ENCODE measurements at places on chromosomes 16 and 17.
A peak's percentile ranks its signal among the peaks of the same experiment; 100 is the strongest.

- no peak for DNase-seq
Measured at GRCh38 chr16:4207683-4208340, 34.1 kb downstream of the SRL start.

DNA sequence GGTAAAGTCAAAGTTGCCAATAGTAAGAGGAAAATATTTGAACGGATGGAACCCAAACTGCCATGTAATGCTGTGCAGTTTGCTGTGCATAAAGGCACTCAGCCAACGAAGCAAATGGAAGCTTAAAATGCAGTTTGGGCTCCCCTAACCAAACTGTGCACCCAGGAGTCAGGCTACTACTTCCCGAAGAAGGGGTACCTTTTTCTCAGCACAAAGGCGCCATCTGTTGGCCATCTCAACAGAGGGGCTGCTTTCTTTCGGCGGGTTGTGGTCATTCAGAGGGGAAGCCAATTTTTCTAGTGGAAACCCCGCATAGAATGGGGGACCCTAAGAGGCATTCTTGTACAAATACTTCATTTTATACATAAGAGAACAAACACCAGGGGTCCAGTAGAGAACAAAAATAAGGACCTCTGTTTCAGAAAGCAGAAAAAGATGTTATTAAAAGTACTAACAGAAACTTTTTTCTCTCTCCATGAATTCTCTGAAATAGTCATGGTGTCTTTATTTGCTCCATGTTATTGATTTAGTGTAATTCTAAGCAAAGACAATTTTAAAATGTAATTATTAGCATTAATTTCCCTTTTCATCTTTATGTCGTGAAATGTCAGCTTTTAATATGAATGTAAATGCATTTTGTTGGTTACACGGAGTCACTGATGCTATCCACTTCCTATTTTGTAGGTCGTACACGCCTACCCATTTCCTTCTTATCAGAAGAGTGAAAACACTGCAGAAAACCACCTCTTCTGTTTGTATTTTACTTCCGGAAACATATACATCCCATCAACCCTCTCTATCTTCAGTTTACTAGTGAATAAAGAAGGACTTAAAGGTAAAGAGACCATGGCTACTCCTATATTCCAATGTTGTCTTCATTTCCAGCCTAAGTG lies 453.3 kb downstream of the KCNJ2 start:
- DNase-seq, result no peak

- DNase-seq, result no peak
Measured at GRCh38 chr16:50478075-50478772, 70.0 kb upstream of the NKD1 start.

DNA sequence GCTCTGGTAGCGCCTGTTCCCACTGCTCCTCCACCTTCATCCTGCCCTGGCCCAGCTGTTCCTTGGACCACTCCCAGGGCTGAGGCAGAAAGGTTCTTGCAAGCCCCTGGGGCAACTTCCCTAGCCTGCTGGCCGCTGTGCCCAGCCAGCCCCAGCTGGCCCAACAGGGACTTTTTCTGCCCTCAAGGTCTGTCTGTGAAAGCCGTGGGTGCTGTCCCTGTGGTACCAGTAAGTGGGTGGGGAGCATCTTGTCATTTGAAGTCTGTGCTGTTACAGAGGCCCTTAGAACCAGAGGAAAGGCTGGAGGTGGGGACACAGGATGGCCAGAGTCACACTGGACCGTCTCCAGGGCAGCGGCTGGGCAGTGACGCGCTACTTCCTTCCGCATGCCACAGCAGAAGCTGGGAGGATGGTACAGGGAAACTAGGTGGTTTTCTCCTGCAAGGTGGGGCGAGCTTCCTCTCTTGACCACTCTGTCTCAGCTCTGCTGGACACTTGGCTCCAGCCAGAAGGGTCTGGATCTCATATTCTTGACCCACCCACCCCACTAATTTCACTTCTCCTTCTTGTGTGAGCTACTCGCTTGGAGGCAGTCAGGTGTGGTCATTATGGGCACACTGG lies 87.8 kb downstream of the PLCG2 start:
- peak; percentile 9 for DNase-seq

DNA sequence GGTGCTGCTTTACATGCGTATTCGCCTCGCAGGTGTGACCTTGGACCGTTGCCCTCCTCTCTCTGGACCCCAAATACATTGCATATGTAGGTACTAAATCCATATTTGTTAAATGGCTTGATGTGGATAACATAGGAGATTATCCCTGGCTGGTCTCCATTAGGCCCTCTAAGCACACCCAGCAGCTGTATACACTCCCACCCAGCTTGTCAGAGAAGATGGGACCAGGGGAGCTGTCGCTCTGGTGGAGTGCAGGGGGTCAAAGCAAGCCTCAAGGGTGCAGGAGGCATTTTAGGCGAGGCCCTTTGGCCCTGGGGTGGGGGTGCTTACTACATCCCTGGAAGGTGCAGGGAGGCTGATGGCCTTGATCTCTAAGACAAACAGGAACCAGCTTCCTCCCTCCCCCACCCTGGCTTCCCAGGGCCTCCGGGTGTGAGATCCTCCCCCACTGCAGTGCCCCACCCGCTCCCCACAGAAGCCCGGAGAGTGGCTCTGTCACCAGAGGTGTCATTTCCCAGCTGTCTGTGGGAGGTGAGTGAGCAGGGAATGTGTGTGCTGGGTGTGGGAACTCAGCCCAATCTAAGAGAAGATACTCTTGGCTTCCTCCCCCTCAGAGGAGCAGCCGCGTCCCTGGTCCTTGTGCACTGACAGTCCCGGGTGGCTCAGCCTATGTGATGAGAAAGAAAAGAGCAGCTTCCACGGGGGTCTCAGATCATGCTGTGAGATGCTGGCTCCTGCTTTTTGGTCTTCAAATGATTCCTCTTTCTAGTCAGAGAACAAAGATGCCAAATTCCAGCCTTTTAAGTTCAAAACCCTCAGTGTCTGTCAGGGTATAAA lies 1.4 kb upstream of the VAMP2 start:
- DNase-seq, result peak; percentile 75

DNA sequence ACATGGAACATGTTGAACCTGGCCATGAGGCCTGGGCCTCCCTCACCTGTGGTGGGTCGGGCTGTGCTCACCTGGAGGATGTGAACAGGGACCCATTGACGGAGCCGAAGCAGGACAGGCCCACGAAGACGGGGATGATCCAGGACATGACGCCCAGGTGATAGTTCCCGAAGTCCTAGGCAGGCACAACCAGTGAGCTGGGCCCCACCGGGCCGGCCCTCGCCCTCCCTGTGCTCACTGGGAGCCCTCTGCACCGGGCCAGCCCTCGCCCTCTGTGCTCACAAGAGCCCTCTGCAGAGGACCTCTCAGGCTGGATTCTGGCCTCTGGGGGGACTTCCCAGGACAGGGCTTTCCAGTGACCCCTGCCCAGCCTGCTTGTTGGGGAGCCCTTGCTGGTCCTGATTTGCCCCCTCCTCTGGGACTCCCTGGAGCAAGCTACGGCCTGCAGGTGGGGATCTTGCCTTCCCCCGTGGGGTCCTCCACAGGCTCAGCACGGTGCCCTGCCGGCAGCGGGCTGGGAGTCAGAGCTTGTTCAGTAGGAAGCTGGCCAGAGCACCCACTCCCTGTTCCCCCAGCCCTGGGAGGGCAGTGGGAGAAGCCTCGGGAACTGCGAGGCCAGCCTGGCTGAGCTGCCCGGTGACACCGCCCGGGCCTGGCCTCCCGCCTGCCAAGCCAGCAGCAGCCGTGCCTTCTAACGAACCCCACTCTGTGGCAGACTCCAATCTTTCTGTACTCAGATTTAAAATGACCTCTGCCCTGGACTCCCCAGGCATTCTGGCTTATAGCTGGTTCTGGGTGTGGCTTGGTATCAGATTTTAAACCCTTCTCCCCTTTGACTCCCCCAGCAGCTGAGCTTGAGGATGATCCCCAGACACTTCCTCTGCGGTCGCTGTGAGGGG lies 30.4 kb downstream of the SLC7A5 start:
- DNase-seq, result no peak

DNA sequence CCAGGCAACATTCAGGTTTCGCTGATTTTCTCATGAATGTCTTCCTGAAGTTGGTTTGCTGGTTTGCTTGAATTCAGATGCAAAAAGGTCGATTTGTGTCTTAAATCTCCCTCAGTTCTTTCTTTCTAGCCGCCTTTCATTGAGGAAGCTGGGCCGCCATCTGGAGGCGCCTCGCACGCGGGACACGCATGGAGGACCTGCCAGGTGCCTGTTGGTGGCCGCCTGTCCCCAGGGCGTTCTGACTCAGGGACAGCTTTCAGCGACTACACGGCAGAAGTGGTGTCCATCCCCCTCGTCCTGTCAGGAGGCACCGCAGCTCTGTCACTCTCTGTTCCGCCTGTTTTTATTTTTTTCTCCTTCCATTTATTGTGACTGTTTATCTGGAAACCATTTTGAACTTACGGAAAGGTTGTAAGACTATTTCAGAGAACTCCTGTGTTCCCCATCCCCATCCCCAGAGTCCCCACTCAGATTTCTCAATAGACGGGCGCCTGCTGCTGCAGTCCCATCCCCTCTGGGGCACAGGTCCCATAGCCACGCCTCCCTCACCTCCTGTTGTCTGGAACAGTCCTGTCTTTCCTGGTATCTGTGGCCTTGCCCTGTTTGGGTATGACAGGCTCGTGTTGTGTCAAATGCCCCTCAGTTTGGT lies 33.2 kb downstream of the COX4I1 start:
- peak; percentile 62 for DNase-seq

DNA sequence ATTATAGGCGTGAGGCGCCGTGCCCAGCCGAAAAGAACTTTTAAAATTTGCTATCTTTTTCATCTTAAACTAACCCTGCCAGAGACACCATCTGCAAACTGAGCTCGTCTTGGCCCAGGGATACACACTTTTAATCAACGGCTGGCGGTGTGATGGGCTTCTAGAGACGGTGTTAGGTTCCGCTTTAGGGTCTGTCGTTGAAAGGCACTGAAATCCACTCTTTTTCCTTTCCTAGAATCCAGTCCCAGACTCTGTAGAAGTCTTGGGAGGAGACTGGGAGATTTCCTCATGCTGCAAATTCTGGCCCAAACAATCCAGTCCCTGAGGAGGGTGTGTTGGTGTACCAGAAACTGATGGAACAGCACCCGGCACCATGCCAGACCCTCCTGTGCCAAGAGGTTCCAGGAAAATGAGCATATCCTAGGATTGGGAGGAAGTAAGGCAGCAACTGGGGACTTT lies 52.0 kb upstream of the TEX2 start:
- DNase-seq, result no peak

- DNase-seq, result no peak
Measured at GRCh38 chr17:45729294-45729907, 54.7 kb upstream of the CRHR1 start.

- no peak for DNase-seq
Measured at GRCh38 chr17:42852351-42852750, 1.4 kb downstream of the AOC3 start.

DNA sequence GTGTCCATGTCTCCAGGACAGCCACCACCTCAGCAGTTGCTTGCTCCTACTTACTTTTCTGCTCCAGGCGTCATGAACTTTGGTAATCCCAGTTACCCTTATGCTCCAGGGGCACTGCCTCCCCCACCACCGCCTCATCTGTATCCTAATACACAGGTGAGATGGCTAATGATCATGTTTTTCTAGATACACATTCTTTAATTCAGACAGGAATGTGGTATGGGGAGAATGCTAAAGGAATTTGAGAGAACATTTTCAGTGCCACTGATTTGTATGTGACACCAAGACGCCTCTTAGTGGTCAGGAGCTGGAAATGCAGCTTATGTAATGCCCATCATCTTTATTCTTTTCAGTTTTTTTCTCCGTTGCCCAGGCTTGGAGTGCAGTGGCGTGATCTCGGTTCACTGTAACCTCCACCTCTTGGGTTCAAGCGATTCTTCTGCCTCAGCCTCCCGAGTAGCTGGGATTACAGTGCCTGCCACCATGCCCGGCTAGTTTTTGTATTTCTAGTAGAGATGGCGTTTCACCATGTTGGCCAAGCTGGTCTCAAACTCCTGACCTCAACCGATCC lies 8.9 kb upstream of the RAPGEFL1 start:
- DNase-seq, result peak; percentile 53

- DNase-seq, result no peak
Measured at GRCh38 chr17:9350080-9350479, 225.5 kb downstream of the STX8 start.

- DNase-seq, result no peak
Measured at GRCh38 chr17:63571632-63572310, 21.5 kb downstream of the DCAF7 start.

DNA sequence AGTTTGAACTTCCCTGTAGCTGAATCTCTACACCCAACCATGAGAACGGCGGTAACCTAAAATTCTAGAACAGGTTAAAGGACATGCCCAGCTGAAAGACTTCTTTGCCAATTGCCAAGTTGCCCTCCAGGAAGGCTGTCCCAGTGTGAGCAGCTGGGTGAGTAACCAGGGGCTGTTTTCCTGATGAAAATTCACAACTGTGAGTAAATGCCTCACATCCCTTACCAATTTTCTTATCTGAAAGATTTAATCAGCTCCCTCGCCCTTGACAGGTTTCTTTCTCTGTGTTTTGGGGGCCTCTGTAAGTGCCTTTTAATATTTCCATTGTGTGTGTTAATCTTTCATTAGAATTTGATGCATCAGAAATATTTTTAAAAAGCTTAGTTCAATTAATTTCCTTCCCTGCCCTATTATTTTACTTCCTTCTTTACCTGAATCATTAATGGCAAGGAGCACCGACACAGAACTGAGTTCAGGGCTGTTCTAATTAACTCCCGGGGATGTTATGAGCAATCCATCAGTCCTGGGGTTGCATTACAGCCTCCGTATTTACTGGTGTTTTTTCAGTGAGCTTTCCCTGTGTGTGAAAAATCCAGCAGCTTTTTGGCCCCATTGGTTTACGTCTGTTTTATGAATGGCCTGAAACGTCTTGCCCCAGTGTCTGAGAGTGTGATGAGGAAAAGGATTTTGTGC lies 152.9 kb downstream of the CLEC16A start:
- no peak for DNase-seq
